ENCODE measurements at places on chromosomes 12 and 14. TPM values are rescaled to one million over a fixed set of nuclear protein-coding genes. Genes with fewer than 3 reads are reported as not detected.

EFS gene
- not detected for total RNA-seq

AEBP2 gene
- 32.8 TPM for total RNA-seq

SVOP gene
- not detected for total RNA-seq

IFI27 gene
- total RNA-seq: 0.25 TPM

LRP1-AS gene
- total RNA-seq: not detected

RDH16 gene
- 0.09 TPM for total RNA-seq

SLC2A3 gene
- total RNA-seq: 4.3 TPM

HPD gene
- 1.1 TPM for total RNA-seq

MAP4K5 gene
- 23.3 TPM for total RNA-seq

PRPH gene
- 1.7 TPM for total RNA-seq

RBP5 gene
- total RNA-seq: not detected

TAS2R30 gene
- not detected for total RNA-seq

RCOR1 gene
- total RNA-seq: 26.2 TPM

JAG2 gene
- 13.6 TPM for total RNA-seq

CLEC6A gene
- total RNA-seq: not detected

TMEM19 gene
- 28.9 TPM for total RNA-seq

PIGH gene
- 20.4 TPM for total RNA-seq

TDRD9 gene
- not detected for total RNA-seq

KRT3 gene
- total RNA-seq: 0.07 TPM

FAM90A1 gene
- total RNA-seq: not detected

CD4 gene
- total RNA-seq: not detected

HSPA2 gene
- total RNA-seq: 40.2 TPM

PTPRO gene
- not detected for total RNA-seq

RDH5 gene
- 1.7 TPM for total RNA-seq

CISTR gene
- total RNA-seq: not detected

BCL7A gene
- 12.7 TPM for total RNA-seq

DDN gene
- total RNA-seq: 0.97 TPM

SLC15A4 gene
- total RNA-seq: 18.2 TPM

SLC2A14 gene
- not detected for total RNA-seq

DNAI7 gene
- total RNA-seq: 0.33 TPM

SDS gene
- total RNA-seq: 0.16 TPM

SUOX gene
- total RNA-seq: 7.0 TPM

GALNT16 gene
- 3.9 TPM for total RNA-seq

SIX6 gene
- not detected for total RNA-seq

NOS1 gene
- total RNA-seq: 0.54 TPM

SLCO1B3 gene
- total RNA-seq: 15.3 TPM

CYP46A1 gene
- 0.02 TPM for total RNA-seq

BHLHE41 gene
- total RNA-seq: 0.73 TPM

Data from A549 treated with RU486 at 1 μM for 4 hours (cell line).